ENCODE measurements at places on chromosomes 2 and 18.

- no peak for DNase-seq
Measured at GRCh38 chr2:143885461-143885860, 634.5 kb downstream of the ZEB2 start.

DNA sequence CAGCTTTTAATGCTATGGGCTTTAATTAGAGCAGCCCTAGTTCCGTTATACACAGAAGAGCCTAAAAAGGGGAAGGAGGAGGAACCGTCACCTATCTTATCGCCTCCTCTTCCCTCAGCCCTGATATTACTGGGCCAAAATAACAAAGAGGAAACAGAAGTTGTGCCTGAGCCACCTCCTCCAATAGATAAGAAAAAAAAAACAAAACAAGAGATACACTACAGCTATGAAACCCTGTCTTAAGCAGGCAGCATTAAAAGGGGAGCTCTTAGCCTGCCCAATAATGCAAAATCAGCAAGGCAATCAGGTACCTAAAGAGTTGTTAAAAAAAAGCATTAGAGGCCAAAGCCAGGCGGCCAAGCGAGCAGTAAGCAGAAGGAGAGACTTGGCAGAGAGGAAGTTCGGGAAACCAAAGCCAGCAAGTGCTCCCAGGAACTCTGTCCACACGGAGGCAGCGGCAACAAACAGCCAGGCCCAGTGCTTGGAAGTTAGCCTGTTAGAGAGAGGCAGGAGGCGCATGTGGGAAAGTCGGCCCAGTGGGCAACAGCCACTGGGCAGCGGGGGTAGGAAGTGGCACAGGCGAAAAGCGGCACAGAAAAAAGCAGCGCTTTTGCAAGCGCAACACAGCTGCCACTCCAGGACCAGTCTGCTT, 41.8 kb upstream of the PDK1 start:
- DNase-seq, result no peak

GRCh38 chr2:101272045-101272784, 19.5 kb downstream of the CNOT11 start:
- DNase-seq, result no peak

DNA sequence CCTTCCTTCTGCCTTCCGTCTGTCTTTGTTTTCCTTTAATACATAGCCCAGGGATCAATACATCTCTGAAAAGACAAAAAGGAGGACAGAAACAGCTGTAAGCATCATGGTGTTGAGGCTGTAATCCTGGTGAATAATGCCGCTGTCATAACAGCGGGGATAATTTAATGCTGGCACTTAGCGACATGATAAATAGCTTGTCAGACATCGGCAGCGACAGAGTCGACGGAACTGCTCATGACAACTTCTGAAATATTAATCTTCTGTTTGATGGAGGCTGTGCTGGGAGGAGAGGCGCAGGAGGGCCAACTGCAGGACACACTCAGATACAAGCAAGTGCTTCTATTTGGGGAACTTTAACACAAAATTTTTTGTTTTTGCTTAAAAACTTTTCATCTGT, 602.2 kb downstream of the GALR1 start:
- no peak for DNase-seq

- DNase-seq, result no peak
Measured at GRCh38 chr18:73614812-73615211, 532.8 kb downstream of the FBXO15 start.

DNA sequence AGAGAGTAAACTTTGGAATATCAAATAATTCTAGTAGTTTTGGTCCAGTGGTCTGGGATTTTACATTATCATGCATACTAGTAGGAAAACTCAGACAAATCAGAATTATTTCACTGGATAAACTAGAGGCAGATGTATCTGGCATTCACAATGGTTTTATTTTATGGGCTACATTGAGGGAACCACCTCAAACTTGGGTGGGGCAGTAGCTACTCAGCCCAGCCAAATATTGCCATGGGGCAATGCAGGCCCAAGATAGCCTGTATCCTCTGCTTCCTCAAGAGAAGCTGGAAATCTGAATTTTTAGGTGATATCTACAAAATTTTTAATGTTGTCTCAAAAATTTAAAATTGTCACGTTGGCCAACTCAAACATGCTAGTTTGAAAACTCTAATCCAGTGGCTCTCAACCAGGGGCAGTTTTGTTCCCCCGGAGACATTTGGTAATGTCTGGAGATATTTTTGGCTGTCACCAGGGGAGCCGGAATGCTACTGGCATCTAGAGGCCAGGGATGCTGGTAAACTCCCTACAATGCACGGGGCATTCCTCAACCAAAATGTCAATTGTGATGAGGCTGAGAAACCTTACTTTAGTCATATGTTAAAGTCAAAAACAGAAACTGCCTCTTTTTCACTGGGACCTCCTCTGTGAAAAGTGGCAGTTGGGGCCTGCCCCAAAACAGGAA, 172.8 kb upstream of the SPRED2 start:
- DNase-seq, result no peak

GRCh38 chr2:73896362-73897239, 3.8 kb downstream of the ACTG2 start:
- DNase-seq, result peak; percentile 30

- no peak for DNase-seq
Measured at GRCh38 chr2:30927465-30928075, 120.3 kb upstream of the CAPN13 start.

DNA sequence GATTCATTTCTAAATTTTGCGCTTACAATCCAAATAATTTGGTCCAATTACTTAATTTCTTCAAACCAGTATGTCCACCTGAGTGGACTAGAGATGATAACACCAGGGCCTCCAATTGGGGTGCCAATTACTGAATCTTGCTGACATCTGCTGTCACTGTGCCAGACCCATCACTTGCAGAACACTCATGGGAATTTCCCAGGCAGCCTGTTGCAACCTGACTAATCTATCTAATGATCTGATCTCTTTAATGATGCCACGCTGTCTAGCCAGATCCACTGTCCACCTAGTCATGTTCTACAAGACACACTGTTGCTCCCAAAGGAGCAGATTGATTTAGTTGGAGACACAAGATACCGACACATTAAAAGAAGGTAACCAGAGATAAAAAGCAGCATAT, 11.8 kb upstream of the LRP1B start:
- DNase-seq, result no peak

- no peak for DNase-seq
Measured at GRCh38 chr2:120779781-120780283, 44.2 kb downstream of the GLI2 start.

DNA sequence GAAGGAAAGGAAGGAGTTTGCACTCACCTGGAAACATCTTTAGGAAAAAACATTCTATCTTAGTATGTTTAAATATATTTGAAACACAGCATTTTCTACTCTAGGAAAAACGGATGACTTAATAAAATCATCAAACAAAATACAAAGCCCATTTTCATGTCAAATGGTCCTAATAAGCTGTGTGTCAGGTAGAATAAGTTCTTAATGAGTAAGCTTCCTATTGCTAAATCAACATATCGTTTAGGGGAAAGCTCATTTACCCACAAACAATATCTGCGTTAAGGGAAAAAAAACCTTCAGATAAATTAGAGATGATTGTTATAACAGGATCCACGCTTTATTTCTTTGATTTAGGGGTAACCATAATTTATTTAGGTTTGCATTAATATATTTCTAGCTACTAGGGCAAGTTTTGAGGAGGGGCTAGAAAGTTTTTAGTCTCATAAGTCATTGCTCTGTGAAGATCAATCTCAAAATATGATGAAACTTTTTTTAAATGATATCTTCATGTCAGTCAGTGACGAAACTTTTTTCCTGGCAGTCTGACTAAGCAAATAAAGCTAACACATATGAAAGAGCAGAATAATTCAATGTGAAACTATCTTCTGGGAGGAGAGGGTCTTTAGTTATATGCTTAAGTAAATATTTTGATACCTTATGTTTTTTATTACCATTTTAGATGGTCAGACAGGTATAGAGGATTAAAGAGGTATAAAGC, 147.1 kb downstream of the WDSUB1 start:
- DNase-seq, result no peak

DNA sequence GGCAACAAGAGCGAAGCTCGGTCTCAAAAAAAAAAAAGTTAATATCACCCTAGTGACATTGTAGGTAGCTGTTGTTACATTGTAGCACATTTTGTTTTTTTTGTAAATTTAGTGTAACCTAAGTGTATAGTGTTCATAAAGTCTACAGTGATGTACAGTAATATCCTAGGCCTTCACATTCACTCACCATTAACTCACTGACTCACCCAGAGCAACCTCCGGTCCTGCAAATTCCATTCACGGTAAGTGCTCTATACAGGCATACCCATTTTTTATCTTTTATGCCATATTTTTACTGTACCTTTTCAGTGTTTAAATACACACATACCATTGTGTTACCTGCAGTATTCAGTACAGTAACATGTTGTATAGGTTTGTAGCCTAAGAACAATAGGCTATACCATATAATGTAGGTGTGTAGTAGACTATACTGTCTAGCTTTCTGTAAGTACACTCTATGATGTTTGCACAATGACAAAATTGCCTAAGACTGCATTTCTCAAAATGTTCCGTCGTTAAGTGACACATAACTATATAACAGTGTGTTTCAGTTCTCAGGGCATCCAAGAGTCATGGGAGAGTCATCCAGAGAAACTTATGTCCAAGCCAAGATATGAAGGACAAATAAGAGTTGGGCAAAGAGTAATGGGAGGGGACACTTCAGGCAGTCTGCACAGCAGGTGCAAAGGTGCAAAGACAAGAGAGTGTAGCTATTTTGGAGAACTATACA, 68.4 kb downstream of the TANK start:
- DNase-seq, result no peak

- no peak for DNase-seq
Measured at GRCh38 chr18:12819841-12820240, 64.2 kb downstream of the PTPN2 start.

- no peak for DNase-seq
Measured at GRCh38 chr2:39033980-39034379, 86.9 kb downstream of the SOS1 start.

GRCh38 chr2:230202430-230203109, 17.2 kb downstream of the SP110 start:
- no peak for DNase-seq

- DNase-seq, result no peak
Measured at GRCh38 chr2:234172066-234172465, 121.6 kb downstream of the SPP2 start.

GRCh38 chr18:56200381-56200911, 437.9 kb downstream of the TXNL1 start:
- no peak for DNase-seq

DNA sequence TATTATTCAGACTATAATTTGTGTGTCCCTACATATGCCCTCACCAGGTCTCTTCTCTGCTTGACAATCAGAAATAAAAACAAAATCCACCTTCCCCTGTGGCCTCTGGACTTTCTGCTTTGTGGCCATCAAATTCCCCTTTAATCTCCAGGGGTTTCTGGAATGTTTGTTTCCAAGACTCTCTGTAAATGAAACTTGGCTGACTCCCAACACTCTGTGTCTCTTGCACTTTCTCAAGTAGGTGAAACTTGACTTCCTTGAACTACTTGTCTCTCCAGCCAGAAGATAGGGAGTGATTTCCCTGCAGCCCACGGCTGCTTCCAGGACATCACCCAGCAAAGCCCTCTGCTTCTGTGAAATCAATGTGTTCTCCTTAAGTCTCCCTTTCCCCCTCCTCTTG, 54.1 kb upstream of the AQP4 start:
- DNase-seq, result no peak

GRCh38 chr18:33291539-33291938, 149.0 kb downstream of the CCDC178 start:
- no peak for DNase-seq

GRCh38 chr18:78986018-78986481, 6.4 kb downstream of the SALL3 start:
- DNase-seq, result no peak

GRCh38 chr2:176414641-176415040, 145.4 kb downstream of the MTX2 start:
- DNase-seq, result no peak

DNA sequence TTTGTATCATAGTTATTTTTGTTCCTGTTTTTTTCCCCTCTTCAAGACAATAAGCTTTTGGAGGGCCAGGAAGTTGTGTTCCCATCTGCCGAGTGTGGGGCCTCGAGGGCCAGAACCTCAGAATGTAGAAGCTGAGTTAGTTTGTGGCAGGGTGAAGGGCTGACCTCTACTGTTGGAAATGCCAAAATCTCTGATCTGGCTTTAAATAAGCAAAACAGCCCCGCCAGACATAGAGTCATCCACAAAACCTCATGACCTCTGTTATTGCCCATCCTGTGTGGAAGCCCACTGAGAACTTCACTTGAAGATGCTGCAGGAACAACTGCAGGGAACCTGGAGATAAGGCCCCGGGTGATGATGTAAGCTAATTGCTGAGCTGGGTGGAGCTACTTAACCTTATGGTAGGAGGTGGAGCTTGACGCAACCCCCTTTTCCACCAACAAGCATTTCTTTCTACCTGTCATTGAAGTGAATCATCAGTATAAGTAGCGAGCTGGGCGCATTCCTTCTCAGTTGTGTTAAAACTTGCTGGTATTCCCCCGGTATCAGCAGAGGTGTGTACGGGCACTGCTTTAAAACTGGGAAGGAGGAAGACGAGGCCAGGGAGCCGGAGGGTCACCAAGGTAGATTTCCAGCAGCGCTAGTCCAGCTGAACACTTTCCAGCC, 177.2 kb downstream of the NEDD4L start:
- DNase-seq, result no peak

DNA sequence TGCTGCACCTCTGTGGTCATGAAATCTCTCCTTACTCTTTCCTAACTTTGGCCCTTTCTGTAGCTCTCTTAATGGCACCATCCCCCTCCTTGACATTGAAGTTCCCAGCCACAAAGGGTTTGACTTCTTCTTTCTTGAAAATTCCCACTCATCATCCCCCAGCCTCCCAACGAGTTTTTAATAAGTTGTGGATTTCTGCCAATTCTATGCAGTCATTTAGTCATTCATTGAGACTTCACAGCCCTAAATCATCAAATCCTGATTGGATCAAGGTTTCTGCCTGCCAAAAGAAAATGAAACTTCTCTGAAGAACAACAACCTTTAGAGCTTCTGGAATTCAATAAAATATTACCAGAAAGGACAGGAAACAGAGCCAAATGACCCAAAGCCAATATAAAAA, 354.3 kb downstream of the CLIP4 start:
- no peak for DNase-seq

GRCh38 chr2:157267476-157267875, 10.0 kb downstream of the GALNT5 start:
- no peak for DNase-seq

DNA sequence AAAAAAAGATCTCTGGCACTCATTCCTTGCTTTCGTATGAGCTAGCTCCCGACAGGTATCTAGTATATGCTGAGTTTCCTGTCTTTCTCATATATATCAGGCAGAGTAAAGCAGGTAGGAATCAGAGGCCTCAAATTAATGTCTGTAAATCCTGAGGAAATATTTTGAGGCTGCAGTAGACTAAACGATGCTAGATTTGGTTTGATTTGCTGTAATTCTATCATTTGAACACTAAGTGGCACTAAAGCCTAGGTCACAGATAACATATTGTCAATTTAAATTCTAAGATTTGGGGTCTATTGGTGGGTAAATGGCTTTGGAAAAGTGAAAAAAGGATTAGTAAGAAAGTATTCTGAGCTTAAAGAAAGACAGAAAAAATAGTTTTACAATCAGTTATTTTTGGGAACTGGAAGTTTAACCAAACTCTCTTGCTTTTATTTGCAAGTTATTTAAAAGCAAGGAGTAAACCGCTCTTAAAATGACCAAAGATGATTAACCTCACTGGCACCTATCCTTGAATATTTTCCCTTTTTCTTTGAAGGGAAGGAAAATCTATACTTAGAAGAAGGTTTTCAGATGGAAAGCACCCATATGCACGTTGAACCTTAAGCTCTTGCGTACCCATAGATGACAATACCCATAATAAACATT, 37.6 kb upstream of the SLC4A10 start:
- DNase-seq, result no peak

Data from stimulated activated naive CD4-positive, alpha-beta T cell (primary cell).